ENCODE measurements at places on chromosomes 12 and 14.

DNA sequence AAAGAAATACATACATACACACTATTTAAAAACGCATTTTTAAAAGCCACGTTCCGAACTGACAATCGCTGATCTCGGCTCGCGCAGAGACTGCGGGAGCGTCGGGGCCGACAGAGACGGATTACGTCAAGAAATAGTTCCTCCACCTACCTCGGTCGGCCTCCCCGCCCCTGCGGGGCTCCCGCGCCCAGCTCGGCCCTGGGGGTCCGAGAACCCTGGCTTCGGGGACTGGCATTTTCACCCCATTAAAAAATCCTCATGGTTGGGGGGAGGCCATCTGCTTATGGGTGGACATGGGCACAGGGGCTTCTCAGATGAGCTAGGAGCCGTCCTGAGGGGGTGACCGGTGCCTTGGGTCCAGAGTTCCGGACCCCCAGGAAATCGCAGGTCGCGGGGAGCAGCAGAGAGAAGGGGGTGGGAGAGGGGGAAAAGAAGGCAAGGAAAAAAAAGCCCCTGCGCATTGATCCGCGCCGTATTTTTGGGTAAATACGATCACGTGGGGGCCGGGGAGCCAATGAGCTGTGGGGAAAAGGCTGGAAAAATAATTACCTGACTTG lies 324 bp upstream of the HOXC9 start:
- peak; percentile 64 for ATAC-seq

DNA sequence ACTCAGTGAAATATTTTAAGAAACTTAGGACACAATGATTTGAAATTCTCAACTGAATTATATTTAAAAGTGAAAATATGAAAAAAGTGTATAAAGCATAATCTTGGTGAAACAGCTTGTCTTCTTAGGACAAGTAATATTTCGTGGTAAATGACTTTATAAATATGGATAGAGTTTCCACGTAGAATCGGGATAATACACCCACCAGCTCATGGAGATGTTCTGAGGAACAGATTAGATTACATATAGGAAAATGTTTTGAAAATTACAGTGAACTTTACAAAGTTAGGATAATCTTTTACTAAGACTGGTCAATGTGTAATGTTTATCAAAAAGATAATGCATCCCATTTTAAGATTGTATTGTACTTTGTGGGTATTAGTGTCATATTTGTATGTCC lies 25.6 kb upstream of the MYF6 start:
- no peak for ATAC-seq

DNA sequence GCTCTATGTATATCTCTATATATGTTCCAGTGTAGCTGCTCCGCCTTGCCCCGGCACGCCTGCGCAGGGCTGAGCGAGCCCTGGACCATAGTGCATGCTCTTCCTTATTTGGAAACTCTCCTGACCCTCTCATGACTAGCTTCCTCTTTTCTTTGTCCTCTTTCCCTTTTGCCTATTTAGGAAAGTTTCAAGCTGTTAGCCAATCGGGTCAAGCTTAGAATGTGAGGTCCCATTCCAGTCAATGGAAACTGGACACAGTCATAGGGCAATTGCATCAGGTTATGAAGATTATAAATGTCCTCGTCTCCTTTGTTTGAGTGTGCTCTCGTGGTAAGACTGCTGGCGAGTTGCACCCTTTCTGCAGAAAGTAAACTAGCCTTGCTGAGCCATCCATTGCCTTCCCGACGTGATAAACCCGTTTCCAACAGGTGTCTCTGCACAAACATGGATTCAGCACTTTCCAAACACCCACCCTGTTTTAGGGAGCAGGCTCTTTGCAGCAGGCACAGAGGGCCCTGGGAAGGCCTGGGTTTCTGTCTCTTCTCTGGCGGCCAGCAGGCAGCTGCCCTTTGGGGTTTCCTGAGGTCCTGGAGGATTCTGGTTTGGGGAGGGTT lies 30.9 kb downstream of the CCDC92 start:
- no peak for ATAC-seq

GRCh38 chr14:95885278-95885677 lies 8.6 kb downstream of the TUNAR start:
- ATAC-seq, result no peak

- no peak for ATAC-seq
Measured at GRCh38 chr14:44741431-44741830, 220.3 kb downstream of the KLHL28 start.

DNA sequence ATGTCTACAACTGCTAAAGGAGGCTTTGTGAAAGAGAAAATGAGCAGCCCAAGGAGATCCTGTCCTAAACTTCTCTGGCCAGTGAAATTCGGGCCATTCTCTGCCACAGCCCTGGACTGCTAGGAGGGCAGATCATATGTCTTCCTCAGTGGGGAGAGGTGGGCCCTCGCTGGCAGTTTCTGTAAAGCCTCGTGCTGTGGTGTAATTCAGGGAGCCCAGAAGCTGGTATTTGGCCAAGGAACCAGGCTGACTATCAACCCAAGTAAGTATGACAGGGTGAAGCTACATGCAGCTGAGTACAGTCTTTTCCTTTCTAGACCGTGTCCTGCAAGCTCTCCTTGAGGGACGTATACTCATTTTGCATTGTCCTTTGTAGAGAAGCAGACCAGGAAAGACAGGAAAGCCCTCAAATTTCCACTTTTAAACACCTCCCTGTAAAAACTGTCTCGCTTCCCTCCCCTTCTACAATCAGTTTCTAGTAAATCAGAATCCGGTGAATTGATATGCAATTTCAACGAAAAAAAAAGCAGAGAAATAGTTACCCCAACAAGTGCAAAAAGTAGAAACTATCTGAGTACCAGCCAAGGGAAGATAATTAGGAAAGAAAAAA lies 106.8 kb downstream of the DAD1 start:
- no peak for ATAC-seq

DNA sequence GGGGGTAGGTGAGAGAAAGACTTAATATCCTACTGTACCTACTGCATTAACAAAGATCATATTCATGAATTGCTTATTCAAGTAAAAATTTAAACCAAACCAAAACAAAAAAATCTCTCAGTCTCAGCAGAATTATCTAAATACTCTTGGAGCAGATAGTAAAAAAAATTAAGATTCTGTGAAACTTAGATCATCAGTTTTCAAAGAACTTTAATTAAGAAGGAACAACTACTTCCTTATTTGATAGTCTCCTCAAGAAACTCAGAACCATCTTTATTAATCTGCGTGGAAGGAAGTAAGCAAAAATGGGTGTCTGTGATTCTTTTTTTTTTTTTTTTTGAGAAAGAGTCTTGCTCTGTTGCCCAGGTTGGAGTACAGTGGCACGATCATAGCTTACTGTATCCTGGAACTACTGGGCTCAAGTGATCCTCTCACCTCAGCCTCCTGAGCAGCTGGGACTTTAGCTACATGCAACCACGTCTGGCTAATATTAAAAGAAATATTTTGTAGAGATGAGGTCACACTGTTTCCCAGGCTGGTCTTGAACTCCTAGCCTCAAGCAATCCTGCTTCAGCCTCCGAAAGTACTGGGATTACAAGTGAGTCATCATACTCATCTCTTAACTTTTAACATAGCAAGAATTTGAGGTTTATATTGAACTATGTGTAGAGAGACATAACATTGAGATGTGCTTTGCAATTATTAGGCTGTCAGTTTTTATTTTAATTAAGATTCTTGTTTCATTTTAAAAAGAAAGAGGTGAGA lies 37.4 kb downstream of the GAS2L3 start:
- ATAC-seq, result no peak

GRCh38 chr12:105670672-105671071 lies 340.2 kb downstream of the C12orf75 start:
- no peak for ATAC-seq

- peak; percentile 96 for ATAC-seq
Measured at GRCh38 chr14:104650057-104650980, 39.1 kb upstream of the INF2 start.

- ATAC-seq, result no peak
Measured at GRCh38 chr12:99224237-99224636, 423.3 kb upstream of the GARIN6 start.

GRCh38 chr14:99961826-99962518 lies 103.2 kb upstream of the EVL start:
- no peak for ATAC-seq

- no peak for ATAC-seq
Measured at GRCh38 chr14:87877877-87878276, 115.1 kb downstream of the GALC start.

GRCh38 chr12:12501121-12501520 lies 61.5 kb downstream of the DUSP16 start:
- no peak for ATAC-seq

DNA sequence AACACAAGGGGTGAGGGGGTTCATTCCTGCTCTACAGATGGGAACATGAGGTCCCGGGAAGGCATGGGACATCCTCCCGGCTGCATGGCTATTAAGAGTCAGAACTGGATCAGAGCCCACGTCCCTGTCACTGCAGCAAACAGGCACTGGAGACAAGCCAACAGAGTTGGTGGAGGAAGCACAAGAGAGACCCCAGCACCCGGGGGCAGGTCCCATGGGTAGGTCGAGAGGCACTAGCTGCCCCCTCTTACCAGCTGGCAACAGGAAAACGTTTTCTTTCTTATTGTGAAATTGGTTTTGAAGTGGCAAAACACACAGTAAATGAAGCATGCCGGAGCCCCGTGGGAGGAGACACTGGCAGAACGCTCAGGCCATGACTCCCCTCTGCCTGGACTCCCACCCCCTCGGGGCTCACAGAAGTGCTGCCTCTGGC lies 43.6 kb downstream of the SYNE3 start:
- ATAC-seq, result no peak

DNA sequence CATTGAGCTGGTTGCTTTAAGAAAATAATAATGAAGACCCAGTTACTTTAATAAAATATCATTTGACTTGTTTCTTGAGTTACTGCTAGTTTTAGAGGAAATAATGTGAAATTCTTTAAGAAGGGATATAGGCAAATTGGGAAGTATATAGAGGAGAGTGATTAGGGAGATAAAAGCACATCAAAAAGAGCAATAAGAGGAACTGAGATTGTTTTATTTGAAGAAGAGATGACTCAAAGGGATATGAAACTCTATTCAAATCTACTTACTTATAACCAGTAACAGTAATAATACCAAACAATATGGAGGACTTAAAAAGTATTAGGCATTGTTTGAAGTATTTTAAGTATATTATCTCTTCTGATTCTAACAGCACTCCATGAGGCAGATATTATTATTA lies 37.1 kb downstream of the LRRK2 start:
- no peak for ATAC-seq

DNA sequence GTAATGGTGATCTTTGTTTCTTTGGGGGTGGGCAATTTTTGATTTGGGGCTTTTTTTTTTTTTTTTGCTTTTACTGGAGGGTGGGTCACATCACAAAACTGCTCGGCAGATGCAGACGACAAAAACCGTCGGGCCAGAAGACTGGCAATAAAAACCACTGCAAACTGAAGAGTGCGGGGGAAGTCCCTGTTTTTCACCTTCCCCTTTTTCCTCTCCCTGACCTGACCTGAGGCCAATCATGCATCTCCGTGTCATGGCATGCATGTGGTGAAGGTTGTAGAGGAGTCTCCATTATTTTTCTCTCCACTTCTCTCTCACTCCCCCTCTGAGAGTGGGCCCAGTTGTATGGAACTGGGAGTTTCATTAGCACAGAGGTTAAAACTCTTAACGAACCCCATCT lies 57.5 kb downstream of the AP5M1 start:
- ATAC-seq, result no peak

DNA sequence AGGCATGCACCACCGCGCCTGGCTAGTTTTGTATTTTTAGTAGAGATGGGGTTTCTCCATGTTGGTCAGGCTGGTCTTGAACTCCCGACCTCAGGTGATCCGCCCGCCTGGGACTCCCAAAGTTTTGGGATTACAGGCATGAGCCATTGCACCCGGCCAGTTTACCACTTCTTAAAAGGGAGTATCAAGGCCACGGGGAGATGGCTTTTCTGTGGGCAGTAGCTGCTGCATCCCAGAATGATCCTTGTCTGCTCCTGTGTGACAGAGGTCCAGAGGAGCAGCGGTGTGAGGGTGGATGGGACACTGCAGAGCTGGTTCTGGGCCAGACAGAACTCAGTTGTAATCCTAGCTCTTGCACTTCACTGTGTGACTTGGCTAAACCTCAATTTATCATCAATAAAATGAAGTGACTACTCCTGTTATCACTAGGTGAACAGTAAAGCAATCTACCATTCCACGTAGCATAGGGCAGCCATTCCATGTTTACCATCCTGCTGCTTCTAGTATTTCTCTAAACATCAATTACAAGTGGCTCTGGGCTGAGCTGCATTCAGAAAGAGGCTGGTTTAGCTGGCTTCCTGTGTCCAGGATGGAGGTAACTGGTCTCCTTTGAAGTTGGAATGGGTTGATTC lies 3.0 kb upstream of the NPFF start:
- no peak for ATAC-seq

DNA sequence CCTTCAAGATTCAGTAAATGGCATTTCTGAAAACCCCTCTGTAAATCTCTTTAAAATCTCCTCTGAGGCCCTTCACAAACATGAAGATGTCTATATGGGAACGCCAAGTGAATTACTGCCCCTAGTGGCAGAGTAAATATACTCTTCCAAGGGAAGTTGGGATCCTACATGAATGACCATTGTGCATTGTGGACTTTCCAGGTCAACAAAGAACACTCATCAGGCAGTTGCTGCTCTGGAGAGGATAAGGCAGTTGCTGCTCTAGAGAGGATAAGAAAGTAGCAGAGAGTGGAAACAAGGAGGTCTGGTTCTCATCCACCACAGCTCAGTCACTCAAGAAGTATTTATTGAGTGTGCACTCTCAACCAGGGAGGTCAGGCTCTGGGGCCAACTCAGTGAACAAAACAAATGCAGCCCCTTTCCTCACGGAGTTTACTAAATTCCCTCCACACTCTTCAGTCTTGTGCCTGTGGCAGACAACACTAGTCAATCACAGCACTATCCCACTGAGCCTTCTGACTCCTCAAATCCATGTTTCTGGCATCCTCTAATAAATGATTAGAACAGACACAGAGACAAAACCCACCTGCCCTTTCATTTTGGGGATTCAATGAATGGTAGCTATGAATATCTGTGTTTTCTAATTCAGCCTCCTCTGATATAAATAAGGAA lies 52.9 kb downstream of the SVOP start:
- peak; percentile 44 for ATAC-seq

GRCh38 chr12:6887460-6887859 lies 14.4 kb upstream of the SPSB2 start:
- ATAC-seq, result no peak

- no peak for ATAC-seq
Measured at GRCh38 chr14:68860771-68861170, 67.9 kb upstream of the ZFP36L1 start.

DNA sequence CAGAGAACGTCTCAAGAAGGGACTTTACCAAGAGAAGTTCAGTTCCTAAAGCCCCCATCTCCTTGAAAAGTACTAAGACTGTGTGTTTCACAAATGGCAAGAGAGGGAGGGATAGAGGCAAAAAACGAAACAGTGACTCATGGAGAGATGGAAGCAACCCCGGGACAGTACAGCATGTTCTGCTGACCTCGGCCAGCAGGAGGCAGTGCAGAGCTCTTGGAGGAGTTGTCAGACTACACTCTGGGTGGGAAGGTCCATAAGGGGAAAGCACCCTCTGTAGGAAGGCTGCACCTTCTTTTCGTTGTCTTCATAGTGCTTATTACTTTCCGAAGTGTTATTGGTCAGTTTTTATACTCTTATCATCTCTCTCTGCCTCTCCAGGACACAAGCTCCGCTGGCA lies 525.2 kb upstream of the CCDC196 start:
- ATAC-seq, result peak; percentile 65

Data from SK-N-SH treated with all-trans-retinoic acid at 6 μM for 48 hours (cell line).